ENCODE measurements at places on chromosomes 1 and 21. TPM values are rescaled to one million over a fixed set of nuclear protein-coding genes. Genes with fewer than 3 reads are reported as not detected.
A peak's percentile ranks its signal among the peaks of the same experiment; 100 is the strongest.

Gene TRIM46
- total RNA-seq, result 0.35 TPM

Gene CLDN19
- total RNA-seq, result not detected

Gene C1QTNF12
- 1.2 TPM for total RNA-seq

Gene NUP210L
- 1.7 TPM for total RNA-seq

Gene WNT3A
- total RNA-seq, result 6.0 TPM

Gene DYRK3
- 6.4 TPM for total RNA-seq

Gene ACTL8
- not detected for total RNA-seq

Gene COL24A1
- total RNA-seq, result 1.1 TPM

Gene MAPKAPK2
- total RNA-seq, result 87.0 TPM

Gene RO60
- 70.7 TPM for total RNA-seq

GRCh38 chr1:147545133-147545532, 3.8 kb downstream of the BCL9 start:
- H3K27ac ChIP-seq, result peak overlapping the region; percentile 8
- H3K27me3 ChIP-seq, result no peaks in the 10 kb centered on the region
- H3K4me3 ChIP-seq, result no peak overlapping the region
- peaks cover 38% of the 10 kb centered on the region for H3K4me1 ChIP-seq

GRCh38 chr1:236516929-236517704, 6.7 kb upstream of the LGALS8 start:
- H3K27ac ChIP-seq, result peak overlapping the region; percentile 57
- DNase-seq, result no peak
- no peaks in the 10 kb centered on the region for H3K36me3 ChIP-seq
- H3K4me1 ChIP-seq, result peaks cover 12% of the 10 kb centered on the region

DNA sequence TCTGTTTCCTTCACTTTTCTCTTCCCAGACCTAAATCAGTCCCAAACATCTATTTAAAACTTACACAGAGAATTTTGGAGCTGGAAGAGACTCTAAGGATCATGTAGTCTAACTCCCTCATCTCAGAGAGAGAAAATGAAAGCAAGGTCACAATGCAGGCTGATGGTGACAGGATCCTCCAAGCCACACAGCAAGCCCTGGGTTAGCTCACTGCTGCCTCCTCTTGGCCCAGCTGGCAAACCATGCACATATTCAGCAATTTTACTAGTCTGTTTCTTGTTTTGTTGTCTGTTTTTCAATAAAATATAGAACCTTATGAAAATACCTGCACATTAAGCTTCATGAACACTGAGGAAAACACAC, 27.7 kb upstream of the LY9 start:
- no peaks in the 10 kb centered on the region for H3K27me3 ChIP-seq

GRCh38 chr1:37851782-37852210, 7.6 kb downstream of the MTF1 start:
- no peak for DNase-seq
- H3K4me3 ChIP-seq, result no peak overlapping the region
- H3K4me1 ChIP-seq, result peaks cover 92% of the 10 kb centered on the region

GRCh38 chr1:193525917-193526710, 339.7 kb upstream of the B3GALT2 start:
- H3K4me3 ChIP-seq, result no peak overlapping the region
- H3K36me3 ChIP-seq, result no peaks in the 10 kb centered on the region
- no peaks in the 10 kb centered on the region for H3K27me3 ChIP-seq
- H3K27ac ChIP-seq, result no peak overlapping the region
- no peak for DNase-seq

DNA sequence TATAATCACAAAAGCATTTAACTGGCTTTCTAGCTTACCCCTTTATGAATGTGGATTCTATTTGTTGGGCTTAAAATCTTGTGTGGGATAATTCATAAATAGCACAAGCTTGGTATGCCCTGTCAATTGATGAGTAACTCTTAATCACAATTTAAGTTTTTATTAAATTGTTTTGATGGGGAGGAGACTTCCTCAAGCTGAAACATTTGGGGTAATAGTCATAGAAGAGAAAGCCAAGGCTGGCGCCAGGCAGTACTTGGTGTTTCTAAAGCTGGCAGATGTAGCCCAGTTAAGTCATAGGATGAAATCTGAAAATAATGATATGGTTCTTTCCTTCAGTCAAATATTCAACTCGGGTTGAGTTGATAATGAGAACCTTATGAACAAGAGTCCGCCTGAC, 167.2 kb downstream of the FMN2 start:
- H3K27ac ChIP-seq, result no peak overlapping the region
- no peaks in the 10 kb centered on the region for H3K36me3 ChIP-seq
- no peaks in the 10 kb centered on the region for H3K4me1 ChIP-seq
- DNase-seq, result no peak

GRCh38 chr1:171881442-171881841, 40.1 kb downstream of the DNM3 start:
- no peaks in the 10 kb centered on the region for H3K4me1 ChIP-seq
- no peaks in the 10 kb centered on the region for H3K27me3 ChIP-seq
- H3K36me3 ChIP-seq, result no peaks in the 10 kb centered on the region
- no peak for DNase-seq

DNA sequence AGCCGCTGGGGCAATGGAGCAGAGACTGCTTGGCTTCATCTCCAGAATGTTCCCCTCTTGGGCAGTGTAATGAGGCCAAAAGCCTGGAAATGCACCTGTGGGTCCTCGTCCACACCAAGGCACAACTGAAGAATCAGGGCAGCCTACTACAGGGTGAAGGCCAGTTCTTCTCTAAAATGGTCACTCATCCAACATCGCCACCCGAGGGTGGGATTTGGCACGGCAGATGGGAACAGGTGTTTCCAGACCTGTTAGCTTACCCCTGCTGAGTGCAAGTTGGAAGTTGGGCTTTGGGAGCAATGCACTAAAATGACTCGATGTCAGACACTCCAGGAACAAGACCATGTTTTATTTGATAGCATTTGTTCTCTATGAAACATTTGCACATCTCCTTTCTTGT, 543.7 kb downstream of the NPHP4 start:
- H3K27ac ChIP-seq, result no peak overlapping the region
- peaks cover 14% of the 10 kb centered on the region for H3K27me3 ChIP-seq
- no peak for DNase-seq
- no peaks in the 10 kb centered on the region for H3K4me1 ChIP-seq

DNA sequence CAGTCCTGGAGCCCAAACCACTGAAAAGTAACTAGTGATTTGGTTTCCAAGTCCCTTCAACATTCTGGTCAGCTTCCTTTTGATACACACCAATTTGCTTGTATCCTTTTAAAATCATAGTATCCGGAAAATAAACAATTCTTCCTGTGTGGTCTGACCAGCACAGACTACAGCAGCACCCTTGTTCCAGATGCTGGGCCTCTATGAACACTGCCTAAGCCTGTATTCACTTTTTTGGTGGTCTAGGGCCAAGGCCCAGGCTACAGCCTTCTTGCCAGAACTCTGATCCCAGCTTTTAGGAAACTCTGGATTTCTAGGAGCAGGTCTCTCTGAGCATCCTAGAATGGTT, 801 bp upstream of the DDAH1 start:
- H3K27ac ChIP-seq, result peak overlapping the region; percentile 81
- peak overlapping the region; percentile 68 for H3K4me3 ChIP-seq
- H3K4me1 ChIP-seq, result peaks cover 23% of the 10 kb centered on the region
- H3K36me3 ChIP-seq, result no peaks in the 10 kb centered on the region
- peaks cover 4% of the 10 kb centered on the region for H3K27me3 ChIP-seq

DNA sequence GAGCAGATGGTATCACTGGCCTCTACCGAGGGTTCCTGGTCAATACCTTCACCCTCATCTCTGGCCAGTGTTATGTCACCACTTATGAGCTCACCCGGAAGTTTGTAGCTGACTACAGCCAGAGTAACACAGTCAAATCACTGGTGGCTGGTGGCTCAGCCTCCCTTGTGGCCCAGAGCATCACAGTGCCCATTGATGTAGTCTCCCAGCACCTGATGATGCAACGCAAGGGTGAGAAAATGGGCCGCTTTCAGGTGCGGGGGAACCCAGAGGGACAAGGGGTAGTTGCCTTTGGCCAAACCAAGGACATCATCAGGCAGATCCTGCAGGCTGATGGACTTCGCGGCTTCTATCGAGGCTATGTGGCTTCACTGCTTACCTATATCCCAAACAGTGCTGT, 6.1 kb downstream of the SLC25A44 start:
- no peak overlapping the region for H3K4me3 ChIP-seq
- H3K27ac ChIP-seq, result no peak overlapping the region
- H3K27me3 ChIP-seq, result no peaks in the 10 kb centered on the region
- H3K36me3 ChIP-seq, result peaks cover 61% of the 10 kb centered on the region
- DNase-seq, result no peak

DNA sequence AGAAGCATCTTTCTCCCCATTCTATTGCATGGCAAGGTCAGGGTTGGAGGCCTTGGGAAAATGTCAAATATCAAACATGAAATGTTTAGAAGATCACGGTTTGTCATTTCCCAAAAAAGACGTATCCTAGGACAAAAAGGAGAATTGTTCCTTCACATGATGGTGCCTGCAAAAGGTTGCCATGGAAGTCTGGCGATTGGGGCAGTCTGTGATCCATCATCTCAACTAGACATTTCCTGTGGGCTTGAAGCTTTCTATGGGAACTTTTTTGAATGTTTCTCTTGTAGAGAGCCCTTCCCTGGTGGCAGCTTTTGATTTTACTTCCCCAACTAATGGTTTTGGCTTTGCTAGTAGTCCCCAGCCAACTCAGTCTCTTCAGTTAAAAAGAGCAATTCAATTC, 106.3 kb downstream of the TGFB2 start:
- no peaks in the 10 kb centered on the region for H3K36me3 ChIP-seq
- H3K4me3 ChIP-seq, result no peak overlapping the region
- DNase-seq, result no peak
- no peaks in the 10 kb centered on the region for H3K4me1 ChIP-seq
- H3K27me3 ChIP-seq, result no peaks in the 10 kb centered on the region

GRCh38 chr1:1371746-1372711, 3.0 kb downstream of the AURKAIP1 start:
- no peaks in the 10 kb centered on the region for H3K27me3 ChIP-seq
- H3K4me3 ChIP-seq, result no peak overlapping the region
- peaks cover 45% of the 10 kb centered on the region for H3K4me1 ChIP-seq
- peak overlapping the region; percentile 5 for H3K27ac ChIP-seq

- H3K4me3 ChIP-seq, result no peak overlapping the region
- H3K27ac ChIP-seq, result no peak overlapping the region
- DNase-seq, result no peak
Measured at GRCh38 chr1:6909857-6910256, 124.6 kb downstream of the CAMTA1 start.

DNA sequence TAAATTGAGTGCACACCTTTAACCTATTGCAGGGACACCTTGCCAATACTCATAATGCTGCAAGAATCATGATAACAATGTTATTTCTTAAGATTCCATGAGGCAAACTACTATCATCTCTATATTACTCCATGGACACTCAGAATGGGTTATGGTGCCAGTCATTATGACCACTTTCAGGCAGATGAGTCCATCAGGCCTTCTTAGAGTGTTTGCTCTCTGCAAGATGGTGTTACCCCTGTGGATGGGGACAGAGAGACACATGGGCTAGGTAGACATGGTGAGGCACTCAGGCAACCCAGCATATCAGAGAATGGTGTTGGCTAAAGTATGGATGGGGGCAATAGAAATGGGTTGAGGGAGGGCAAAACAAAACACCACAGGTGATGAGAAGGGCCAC, 59.7 kb downstream of the XCL2 start:
- peaks cover 29% of the 10 kb centered on the region for H3K4me1 ChIP-seq
- H3K36me3 ChIP-seq, result no peaks in the 10 kb centered on the region
- DNase-seq, result no peak

DNA sequence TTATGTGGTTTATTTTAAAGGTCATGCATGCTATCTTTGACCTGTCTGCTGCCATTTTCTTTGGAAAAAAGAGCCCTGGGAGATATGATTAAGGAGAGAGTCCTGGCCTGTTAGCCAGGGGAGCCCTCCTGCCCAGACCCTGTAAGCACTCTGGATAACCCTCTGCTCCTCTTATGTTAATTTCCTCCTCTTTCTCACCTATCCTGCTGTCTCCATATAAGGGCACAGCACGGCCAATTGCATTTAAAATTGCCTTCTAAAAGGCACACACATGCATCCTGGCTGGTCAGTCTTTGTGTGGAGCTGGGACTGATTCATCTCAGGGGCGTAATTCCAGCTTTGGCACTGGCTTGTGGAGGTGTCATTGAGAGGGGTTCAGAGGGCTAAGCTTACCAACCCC, 158.9 kb downstream of the ST6GALNAC5 start:
- no peak for DNase-seq
- no peaks in the 10 kb centered on the region for H3K36me3 ChIP-seq
- no peak overlapping the region for H3K4me3 ChIP-seq
- H3K27ac ChIP-seq, result no peak overlapping the region

GRCh38 chr1:169509354-169509753, 23.6 kb upstream of the SLC19A2 start:
- H3K27ac ChIP-seq, result no peak overlapping the region
- no peak overlapping the region for H3K4me3 ChIP-seq
- no peaks in the 10 kb centered on the region for H3K36me3 ChIP-seq
- no peaks in the 10 kb centered on the region for H3K27me3 ChIP-seq

- peaks cover 10% of the 10 kb centered on the region for H3K4me1 ChIP-seq
- DNase-seq, result no peak
- no peak overlapping the region for H3K27ac ChIP-seq
- no peaks in the 10 kb centered on the region for H3K36me3 ChIP-seq
- no peaks in the 10 kb centered on the region for H3K27me3 ChIP-seq
Measured at GRCh38 chr1:171640225-171640624, 12.3 kb downstream of the MYOC start.

DNA sequence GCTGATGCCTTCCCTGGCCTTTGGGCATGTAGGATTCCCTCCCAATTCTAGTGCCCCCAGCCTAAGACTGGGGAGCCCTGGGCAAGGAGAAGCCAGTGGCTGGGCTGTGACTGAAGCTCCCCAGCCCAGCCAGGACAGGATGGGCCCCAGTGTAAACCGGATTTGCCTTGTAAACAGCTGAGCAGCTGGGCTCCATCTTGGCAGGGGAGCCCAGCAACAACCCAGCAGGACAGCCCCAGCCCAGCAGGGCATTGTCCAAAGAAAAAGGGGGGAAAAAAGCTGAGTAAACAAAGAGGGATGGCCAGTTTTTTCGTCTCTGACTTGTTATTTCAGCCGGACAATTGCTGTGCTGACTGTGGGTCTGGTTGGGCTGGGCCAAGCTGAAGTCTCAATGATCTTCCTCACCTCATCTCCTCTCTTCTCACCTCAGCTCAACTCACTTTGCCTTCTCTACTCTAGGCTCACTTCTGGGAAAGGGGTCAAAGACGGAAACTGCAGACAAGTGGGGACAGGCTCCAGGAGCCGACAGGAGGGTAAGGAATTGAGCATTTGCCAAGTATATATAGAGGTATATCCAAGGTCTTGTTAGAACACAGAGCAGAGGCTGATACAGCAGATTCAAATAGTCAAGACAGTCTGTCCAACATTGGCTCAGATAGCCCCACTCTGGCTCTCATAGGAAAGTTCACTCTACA, 97.7 kb downstream of the TMEM53 start:
- no peak overlapping the region for H3K4me3 ChIP-seq
- DNase-seq, result no peak
- H3K27me3 ChIP-seq, result no peaks in the 10 kb centered on the region
- H3K4me1 ChIP-seq, result peaks cover 9% of the 10 kb centered on the region
- H3K36me3 ChIP-seq, result no peaks in the 10 kb centered on the region
- no peak overlapping the region for H3K27ac ChIP-seq

GRCh38 chr21:20783611-20784010, 214.6 kb upstream of the NCAM2 start:
- no peak overlapping the region for H3K4me3 ChIP-seq
- H3K27me3 ChIP-seq, result no peaks in the 10 kb centered on the region
- H3K4me1 ChIP-seq, result no peaks in the 10 kb centered on the region

- DNase-seq, result no peak
- H3K27ac ChIP-seq, result no peak overlapping the region
- peak overlapping the region; percentile 69 for H3K4me3 ChIP-seq
Measured at GRCh38 chr1:32901823-32902534, 790 bp upstream of the TMEM54 start.

Measured in lower lobe of right lung (tissue), 2 donors.